ENCODE measurements at places on chromosomes 2 and 18. TPM values are rescaled to one million over a fixed set of nuclear protein-coding genes. Genes with fewer than 3 reads are reported as not detected.

DNA sequence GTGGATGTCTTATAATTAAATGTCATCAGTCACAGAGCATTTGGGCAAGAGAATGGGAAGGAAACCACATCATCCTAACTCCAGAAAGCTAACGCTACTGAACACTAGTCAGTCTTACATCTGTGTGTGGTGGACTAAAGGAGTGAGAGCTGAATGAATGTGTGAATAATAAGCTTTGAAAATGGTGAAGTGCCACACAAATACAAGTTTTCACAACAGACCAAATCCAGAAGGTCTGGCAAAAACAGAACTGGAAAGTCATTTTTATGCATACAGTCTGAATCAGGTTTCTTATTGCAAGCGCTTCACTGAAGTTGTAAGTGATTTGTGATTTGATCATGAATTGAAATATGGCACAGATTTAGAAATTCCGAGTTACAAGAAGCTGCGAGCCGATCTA, 175.7 kb downstream of the ZNF516 start:
- no peak for DNase-seq

ARL5A gene
- total RNA-seq = 63.0 TPM

DNA sequence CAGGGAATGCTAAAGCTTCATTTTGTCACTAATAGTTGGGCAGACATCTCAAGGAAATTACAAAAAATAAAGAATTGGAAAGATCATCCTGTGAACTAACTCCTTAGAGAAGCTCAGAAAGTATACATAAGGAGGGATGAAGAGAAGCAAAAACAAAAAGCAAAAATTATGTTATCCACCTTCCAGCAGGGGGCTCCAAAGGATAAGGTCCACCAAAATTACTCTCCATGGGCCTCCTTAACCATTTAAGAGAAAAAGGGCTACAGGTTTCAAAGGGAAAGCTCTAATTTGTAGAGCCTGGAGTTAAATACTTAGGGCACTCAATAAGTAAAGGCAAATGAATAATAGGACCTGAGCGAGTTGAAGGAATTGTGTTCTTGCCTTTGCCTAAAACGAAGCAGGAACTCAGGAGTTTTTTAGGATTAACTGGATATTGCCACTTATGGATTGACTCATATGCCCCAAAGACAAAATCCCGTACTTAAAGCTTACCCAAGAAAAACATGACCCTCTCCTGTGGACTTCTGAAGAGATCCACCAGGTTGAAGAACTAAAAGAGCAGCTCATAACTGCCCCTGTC, 1167.9 kb downstream of the DSC3 start:
- DNase-seq = no peak

GRCh38 chr2:28447086-28447485, 48.8 kb upstream of the PLB1 start:
- DNase-seq = no peak

DNA sequence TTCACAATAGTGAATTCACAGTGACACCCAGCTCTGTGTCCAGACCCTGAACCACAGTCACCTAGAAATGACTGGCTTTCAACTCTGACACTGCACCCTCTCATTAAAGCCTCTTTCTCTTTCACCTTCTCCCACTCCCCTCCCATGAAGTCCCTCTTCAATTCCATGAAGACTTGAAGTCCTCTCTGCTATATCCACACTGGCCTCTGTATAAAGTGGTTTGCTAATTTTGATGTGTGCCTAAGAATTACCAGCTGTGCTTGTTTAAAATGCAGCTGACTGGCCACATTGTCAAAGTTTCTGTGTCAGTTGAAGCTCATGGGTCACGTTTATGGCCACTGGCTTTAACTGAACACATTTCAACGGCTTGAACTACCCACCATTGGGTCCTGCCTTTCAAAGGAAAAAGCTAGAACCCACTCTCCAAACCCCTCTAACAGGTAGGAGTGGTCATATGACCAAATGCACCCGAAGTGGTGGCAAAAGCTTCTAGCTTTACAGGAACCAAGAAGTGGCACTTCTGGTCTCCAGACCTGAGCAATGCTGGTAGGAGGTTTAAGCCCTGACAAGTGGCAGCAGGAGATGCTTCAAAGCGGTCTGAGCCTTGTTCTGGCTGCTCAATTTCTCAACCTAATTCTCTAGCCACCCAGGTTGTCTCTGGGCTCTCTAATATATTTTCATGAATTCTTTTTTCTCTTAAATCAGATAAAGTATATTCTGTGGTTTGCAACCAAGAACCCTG, 34.2 kb downstream of the B4GALT6 start:
- DNase-seq = no peak

UGT1A5 gene
- total RNA-seq = not detected

DNA sequence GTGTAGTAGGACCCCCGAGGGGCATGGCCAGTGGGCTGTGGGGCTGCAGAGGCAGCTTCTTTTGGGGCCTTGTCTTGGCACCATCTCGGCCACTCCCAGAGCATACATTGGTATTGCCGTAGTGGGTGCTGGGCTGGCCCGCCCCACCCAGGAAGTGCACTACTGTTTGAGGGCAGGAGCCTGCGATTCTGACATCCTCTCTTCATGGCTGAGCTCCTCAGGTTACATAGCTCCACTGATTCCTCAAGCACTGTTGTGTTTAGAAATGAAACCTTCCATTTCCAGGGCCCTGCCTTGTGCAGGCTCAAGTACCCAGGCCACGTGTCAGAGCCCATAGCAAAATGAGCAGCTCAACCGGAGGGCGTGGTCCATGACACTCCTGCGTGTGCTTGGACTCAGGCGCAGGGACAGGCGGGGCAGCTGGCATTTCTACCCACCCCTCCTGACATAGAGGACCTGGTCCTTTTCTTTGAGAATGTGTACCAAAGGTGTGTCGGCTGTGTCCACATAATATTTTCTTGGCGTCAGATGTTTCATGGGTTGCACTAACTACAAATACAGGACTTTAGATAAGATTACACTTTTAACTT, 67.9 kb downstream of the DGKD start:
- DNase-seq = no peak

CNGA3 gene
- not detected for total RNA-seq

DNA sequence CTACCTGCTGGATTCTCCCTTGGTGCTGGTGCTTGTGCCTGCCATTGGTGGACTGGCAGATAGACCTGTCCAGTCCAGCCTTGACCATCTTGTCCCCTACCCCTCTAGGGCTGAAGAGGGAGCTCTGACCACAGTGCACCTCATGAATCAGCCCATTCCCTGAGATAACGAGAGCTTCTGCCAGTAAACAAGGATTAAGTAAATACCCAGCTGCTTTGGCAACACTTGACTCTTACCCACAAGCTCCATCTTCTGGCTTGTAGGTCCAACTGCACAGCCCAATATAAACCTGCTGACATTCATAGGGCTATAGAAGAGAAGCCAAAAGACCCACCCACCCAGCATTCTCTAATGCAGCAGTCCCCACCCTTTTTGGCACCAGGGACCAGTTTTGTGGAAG, 186.4 kb downstream of the PIK3C3 start:
- no peak for DNase-seq

DNA sequence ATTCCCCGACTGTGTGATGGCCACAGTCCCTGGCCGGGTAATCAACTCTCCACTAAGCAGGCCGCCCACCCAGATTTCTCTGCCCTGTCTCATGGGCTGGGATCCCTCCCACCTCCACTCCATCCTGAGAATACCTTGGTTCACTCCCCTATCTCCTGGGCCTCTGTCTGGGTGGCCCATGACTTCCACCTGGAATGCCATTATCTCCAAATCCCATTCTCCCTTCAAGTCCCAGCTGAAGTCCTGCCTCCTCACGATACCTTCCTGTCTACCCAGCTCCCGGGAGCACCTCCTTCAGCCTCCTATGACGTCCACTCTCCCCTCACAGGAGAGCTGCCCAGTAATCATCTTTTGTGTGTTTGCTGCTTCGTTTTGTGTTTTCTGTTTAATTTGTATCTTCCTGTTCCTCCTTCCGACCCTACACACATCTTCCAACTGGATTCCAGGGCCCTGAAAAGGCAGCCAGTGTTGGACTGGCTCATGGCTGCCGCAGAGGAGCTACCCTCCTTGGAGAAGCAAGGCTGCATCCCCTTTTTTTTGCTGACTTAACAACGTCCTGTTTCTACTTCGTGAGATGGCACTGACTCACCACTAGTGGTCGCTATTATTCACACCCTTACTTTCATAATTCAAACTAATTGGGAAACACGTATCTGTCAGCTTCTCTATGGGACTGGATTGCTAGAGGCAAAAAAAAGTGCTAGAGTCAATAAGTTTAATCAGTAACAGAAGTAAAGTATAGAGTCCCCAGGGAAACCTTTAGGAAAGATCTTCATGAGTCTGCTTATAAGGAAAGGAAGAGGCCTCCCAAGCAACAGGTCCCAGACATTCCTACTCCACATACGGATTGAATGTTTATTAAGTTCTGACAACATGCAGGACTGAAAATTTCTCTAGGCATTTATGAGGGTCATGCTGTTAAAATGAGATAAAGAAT, 171.9 kb upstream of the GATA6 start:
- DNase-seq = peak; percentile 20

GRCh38 chr2:96527286-96528005, 9.1 kb upstream of the ARID5A start:
- no peak for DNase-seq

- DNase-seq = no peak
These were observed 119.5 kb downstream of the MAP3K20 start for GRCh38 chr2:173195100-173195499.

SCN3A gene
- under 0.01 TPM for total RNA-seq
